ENCODE measurements at places on chromosomes 4 and X.

DNA sequence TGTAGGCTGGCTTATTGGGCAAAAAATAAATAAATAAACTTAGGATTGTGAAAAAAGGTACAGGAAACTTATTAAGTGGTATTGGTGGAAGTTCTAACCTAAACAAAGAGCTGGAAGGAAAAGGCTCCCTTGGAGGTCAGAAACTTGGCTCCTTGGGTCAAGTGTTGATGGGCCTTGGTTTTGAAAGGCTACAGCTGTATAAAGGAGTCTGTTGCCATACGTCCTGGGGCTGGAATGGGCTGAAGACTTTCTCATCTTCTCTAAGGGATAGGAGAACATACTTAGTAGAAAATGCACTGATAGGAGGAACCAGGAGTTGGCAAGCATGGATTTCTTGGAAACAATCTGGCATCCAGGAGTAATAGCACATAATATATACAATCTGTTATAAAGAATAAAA lies 56.6 kb downstream of the PDLIM5 start:
- DNase-seq: no peak

GRCh38 chrX:31126205-31126604 lies 54.4 kb upstream of the FTHL17 start:
- DNase-seq: no peak

DNA sequence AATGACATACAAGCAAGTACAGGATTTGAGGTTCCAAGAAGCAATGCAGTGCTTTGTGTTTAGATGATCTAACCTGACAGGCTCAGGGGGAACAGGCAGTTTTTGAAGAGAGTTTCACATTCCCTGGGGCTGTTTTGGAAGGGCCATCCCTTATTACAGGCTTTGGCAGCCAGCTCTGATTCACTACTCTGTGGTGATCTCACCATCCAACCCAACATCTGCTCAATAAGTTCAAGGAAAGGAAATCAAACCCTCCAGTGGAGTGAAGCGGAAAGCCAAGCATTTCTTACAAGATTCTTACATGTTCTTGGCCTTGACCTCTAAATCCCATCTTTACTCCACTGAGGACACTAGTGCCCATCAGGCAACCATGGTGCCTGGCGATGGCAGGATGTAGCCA lies 7.5 kb downstream of the IDS start:
- DNase-seq: no peak

DNA sequence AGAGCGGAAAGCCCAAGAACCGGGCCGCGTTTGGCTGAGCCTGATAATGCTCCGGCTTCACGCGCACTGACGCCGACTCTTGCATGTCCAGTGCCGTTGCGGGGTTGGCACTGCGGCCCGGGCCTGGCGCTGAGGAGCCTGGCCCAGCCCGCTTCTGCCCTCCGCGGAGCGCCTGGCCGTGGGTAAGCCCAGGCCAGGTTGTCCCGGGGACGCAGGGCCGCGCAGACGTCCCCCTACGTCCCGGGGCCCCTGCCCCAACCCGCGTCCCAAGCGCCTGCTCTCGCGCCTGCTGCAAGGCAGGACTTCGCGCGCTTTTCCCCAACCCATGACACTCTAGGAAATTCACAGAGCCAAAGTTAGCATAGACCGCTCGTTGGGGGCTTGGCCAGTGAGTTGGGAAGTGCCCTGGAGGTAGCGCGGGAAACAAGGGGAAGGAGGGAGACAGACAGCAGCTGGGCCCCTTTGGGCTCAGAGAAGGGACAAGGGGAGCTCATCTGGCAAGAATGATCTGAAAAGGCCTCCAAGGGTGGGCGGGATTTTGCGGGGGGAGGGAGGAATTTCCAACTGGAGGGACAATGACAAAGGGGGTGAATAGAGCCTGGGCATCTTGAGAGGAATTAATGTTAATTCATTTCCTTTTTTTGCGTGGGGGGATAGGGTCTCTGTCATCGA lies 665 bp upstream of the LRPAP1 start:
- DNase-seq: no peak

GRCh38 chr4:187071946-187072600 lies 348.4 kb upstream of the FAT1 start:
- no peak for DNase-seq

DNA sequence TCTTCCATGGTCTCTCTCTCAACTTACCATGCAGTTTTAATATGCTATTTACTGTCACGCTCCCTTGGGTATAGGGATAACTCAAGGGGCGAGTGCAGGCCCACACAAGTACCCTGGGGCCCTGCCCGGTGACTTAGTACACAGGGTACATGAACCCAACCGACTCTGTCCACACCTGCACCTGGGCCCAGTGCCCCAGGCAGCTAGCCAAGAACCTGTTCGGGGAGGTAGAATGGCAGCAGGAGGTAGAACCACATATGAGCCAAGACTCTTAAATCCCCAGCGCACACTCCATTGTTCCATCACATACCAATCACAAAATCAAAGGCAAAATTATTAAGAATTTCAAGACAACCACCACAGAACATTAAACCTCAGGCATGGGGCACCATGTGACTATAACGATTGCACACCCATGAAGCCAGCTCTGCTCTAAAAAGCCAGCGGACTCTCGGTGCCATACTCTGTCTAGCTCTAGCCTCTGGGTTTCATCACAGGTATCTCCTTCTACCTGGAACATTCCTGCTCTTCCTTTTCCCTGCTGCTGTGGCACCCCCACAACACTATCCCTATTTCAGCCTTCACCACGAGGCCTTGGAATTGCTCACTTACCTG lies 14.6 kb downstream of the PHF8 start:
- DNase-seq: no peak

DNA sequence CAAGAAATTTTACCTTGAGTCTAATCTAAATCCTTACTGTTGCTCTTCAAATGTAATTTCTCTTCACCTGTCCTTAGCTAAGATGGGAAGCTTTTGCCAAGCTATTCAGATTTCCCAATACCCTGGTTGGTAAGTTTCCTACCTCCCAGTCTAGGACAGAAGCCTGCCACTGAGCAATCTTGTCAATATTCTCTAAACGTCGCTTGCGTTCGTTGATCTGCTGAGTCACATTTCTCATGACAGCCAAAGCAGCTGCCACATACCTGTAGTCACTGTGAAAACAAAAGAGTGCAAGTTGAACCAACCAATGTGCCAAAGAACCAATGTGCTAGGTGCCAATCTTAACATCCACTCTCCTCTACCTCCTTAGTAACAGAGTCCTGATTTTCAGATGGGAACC lies 111.1 kb downstream of the ARHGEF9 start:
- DNase-seq: no peak

DNA sequence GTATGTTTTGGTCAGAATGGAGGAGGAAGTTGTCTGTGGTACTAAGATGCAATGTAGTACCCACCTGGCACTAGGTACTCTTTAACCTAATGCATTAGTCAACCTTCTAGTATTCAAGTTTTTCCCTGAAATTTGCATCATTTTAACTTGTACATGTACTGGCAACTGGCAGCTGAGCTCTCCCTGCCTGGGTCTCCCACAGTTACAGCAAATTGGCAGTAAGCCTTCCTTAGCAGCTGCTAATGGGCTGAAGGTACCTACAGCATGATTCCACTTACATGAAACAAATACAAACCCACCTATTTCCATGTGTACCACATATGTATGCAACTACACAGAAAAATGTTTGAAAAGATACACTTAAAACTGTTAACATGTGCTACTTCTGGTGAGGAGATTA lies 8.1 kb upstream of the KLHL2 start:
- DNase-seq: no peak

DNA sequence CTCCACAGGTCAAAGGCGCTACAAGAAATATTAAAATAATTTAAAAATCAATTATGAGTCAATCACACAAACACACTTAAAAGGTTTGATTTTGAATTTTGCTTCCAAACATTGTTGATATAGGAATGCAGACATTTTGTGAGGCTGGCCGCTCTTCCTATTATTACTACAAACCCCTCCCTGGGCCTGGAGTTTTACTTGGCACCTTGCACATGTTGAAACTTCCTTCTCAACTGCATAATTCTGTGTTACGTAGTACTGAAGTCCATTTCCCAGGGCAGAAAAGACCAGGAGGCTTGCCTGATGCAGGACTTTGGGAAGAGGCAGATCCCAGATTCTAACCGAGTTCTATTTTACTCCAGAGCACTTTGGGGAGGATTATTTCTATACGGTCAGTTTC lies 71.5 kb downstream of the CYTL1 start:
- no peak for DNase-seq

- DNase-seq: no peak
Measured at GRCh38 chr4:155822572-155822971, 43.5 kb downstream of the ASIC5 start.

- DNase-seq: no peak
Measured at GRCh38 chr4:53101191-53101581, 239.1 kb downstream of the RASL11B start.

DNA sequence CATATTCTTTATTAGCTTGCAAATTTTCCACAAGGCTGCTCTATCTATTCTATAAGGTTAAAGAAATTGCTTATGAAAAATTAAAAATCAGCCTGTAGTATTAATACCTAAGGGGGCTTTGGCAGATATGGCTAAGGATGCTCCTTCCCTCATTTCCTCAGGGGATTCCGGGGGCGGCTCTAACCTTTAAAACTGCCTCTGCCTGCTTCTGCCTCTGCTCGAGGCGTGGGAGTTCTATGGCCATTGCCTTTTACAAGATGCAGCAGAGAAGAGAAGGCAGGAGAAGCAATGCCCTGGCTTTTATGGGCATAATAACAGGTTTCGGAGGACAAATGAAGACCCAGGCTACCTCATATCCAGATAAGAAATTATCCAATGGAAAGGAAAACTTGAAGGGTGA lies 8.6 kb upstream of the CDKN2AIP start:
- no peak for DNase-seq

- no peak for DNase-seq
Measured at GRCh38 chr4:11765849-11766453, 337.3 kb upstream of the HS3ST1 start.

DNA sequence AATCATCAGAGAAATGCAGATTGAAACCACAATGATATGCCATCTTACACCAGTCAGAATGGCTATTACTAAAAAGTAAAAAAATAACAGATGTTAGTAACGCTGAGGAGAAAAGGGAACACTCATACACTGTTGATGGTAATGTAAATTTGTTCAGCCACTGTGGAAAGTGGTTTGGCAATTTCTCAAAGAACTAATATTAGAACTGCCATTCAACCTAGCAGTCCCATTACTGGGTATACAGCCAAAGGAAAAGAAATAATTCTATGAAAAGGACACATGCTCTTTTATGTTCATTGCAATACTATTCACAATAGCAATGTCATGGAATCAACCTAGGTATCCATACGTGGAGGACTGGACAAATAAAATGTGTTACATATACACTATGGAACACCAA lies 566.3 kb downstream of the STPG2 start:
- DNase-seq: no peak

DNA sequence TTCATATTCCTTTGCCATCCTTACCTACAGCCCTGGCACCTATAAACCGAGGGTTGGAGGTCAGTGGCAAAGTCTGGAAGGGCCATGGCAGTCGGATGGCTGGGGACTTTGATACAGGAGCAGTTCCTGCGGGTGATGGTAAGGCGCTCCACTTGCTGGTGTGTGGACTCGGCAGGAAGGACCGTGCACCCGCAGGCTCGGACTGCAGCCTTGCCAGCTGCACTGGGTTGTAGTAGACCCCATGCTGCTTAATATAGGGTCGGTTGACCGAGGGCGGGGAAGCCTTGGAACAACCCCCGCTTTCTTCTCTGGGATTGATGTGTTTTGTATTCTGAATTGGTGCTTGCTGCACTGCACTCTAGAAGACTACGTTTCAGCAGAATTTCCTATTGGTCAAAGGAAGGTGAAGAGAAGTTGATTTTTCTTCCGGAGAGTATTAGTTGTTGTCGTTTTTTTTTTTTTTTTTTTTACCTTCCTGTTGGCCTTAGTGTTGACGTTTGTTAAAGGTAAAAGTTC lies 638 bp downstream of the BLTP1 start:
- DNase-seq: no peak

GRCh38 chr4:114225436-114225835 lies 246.0 kb upstream of the ARSJ start:
- DNase-seq: no peak

DNA sequence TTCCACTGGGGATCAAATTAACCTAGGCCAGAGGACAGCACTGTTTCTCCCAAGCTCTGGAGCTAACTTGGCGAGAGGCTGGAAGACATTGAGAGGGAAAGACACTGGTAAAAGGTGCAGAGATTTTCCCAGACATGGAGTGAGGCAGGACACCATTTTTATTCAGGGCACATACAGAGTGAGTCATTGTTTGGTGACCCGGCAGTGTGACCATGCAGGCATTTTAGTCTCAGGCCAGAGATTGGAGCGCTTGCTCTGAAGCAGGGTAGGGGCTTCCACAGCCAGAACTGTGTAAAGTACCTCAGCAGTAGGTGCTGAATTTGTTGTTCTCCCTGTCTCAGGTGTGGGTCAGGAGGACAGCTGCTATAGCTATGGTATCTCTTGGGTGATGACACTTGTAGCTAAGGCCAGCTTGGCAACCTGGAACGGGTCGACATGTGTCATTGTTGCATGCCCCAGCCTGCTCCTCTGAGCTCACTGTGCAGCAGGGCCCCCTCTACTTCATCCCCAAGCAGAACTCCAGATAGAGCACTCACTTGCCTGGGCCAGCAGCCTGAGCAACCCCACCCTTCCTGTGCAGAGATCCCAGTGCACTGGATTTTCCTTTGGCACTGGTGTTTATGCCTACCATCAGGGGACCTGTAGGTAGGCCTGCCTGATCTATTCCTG lies 79.8 kb upstream of the ATP8A1 start:
- no peak for DNase-seq

DNA sequence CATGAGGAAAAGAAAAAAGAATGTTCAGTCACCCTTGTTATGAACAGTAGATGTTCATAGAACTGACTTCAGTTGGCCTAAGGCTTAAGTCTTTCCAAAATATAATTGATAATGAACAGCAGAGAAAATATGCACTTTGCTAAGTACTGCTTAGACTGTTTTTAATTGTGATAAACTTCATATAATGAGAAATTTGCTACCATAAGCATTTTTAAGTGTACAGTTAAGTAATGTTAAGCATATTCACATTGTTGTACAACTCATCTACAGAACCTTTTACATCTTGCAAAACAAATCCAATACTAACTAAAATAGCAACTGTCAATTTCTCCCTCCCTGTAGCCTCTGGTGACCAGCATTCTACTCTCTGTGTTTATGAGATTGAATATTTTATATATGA lies 792.2 kb upstream of the LCORL start:
- DNase-seq: no peak
